ENCODE measurements at places on chromosomes 5 and 9.

GRCh38 chr5:65191554-65192135 lies 290.1 kb downstream of the ADAMTS6 start:
- H3K27ac ChIP-seq = no peak overlapping the region
- H3K4me1 ChIP-seq = no peaks in the 10 kb centered on the region
- DNase-seq = no peak

DNA sequence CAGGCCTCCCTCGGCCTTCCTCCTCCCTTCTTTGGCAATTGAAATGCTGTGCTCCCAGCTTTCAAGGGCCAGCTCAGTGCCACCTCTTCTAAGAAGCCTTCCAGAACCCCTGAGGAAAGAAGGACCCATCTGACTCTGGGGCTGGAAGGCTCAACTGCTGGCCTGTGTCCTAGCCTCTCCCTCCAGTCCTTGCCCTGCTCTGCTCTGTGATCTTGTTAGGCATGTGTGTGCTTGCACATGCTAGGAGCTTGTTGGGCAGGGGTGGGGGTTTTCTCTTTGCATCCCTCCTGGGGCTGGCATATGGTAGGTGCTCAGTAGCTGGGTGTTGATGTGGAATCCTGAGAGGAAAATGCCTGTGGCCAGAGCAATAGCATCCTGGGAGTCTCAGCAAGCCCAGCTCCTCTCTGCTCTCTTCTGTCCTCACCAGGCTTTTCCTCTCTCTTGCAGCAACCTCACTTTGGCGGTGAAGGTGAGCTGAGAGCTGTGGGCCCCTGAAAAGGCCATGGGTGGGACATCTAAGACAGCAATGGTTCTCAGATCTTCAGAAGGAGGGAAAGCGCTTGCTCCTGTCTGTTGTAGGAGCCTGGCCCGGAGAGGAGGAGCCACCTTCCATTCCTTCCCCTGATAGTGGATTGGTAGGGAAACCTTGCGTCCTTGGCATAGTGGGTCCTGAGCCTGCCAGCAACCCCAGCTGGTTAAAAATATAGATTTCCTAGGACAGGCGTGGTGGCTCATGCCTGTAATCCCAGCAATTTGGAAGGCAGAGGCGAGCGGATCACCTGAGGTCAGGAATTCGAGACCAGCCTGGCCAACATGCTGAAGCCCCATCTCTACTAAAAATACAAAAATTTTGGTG lies 9.9 kb downstream of the DOLK start:
- no peak overlapping the region for H3K4me3 ChIP-seq
- no peaks in the 10 kb centered on the region for H3K4me1 ChIP-seq
- no peak overlapping the region for H3K27ac ChIP-seq

DNA sequence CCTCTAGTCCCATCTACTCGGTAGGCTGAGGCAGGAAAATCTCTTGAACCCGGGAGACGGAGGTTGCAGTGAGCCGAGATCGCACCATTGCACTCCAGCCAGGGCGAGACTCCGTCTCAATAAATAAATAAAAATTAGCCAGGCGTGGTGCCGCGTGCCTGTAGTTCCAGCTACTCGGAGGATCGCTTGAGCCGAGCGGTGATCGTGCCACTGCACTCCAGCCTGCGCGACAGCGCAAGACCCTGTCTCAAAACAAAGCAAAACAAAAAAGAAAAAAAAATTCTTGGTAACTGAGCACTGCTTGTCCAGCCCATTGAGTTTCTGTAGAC lies 710 bp upstream of the WDR55 start:
- H3K4me3 ChIP-seq = peak overlapping the region; percentile 96
- peaks cover 25% of the 10 kb centered on the region for H3K4me1 ChIP-seq
- H3K27me3 ChIP-seq = no peaks in the 10 kb centered on the region
- no peak for DNase-seq
- peaks cover 53% of the 10 kb centered on the region for H3K36me3 ChIP-seq

DNA sequence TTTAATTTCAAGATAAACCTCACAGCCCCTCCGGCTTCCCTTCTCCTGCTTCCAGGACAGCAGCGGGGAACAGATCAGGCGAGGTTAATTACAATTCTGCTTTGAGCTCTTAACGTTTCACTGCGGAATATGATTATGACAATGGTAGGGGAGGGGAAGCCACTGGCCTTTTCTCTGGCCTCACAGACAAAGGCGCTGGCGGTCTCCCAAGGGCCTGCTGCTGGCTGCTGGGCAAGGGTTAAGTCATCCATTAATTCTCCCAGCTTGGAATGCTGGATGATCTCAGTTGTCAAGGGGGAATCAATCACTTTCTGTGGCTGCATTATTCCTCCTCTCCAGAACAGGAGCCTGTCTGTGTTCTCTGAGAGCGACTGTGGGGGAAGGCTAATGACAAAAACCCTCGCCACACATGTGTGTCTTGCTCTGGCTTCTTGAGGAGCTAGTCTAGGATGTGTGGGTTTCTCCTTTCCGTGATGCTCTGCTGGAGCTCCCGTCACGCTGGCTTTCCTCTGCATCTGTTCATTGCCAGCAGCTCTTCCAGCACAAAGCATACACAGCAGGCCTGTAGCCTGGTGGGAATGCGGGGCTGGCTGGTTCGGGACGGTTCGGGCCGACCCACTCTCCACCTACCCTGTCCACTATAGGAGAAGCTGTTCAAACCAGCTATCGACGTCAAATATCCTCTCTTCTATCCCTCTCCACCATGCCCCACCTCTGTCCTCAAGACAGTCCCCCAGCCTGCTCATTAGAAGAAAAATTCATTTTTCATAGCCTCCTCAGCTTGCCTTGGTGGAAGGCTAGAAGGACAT lies 82.8 kb downstream of the DCP2 start:
- no peak overlapping the region for H3K4me3 ChIP-seq
- no peaks in the 10 kb centered on the region for H3K36me3 ChIP-seq
- no peak overlapping the region for H3K27ac ChIP-seq
- no peak for DNase-seq
- peaks cover 16% of the 10 kb centered on the region for H3K4me1 ChIP-seq
- H3K27me3 ChIP-seq = no peaks in the 10 kb centered on the region

DNA sequence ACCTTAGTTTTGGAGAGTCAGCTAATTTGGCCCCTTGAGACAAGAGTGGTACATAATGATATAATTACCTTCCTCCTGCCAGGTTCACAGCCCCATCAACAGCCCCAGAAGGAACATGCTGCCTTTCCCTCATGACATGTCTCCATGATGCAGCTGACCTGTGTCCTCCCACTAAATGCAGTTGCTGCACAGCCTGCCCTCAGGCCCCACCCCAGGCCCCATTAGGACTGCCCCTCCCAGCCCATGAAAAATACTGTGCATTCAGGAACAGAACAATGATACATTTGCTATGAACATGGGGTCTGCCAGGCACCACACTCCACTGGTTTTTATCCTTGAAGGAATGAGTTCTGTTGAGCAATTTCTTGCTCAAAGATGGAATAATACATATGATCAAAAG lies 176.4 kb downstream of the C5orf15 start:
- H3K36me3 ChIP-seq = no peaks in the 10 kb centered on the region
- no peak for DNase-seq
- no peak overlapping the region for H3K4me3 ChIP-seq

GRCh38 chr5:59161221-59162105 lies 578.6 kb downstream of the RAB3C start:
- DNase-seq = no peak
- H3K27ac ChIP-seq = no peak overlapping the region
- H3K27me3 ChIP-seq = no peaks in the 10 kb centered on the region
- H3K4me1 ChIP-seq = no peaks in the 10 kb centered on the region

GRCh38 chr9:91243029-91243428 lies 118.7 kb downstream of the AUH start:
- H3K27me3 ChIP-seq = no peaks in the 10 kb centered on the region
- H3K4me3 ChIP-seq = no peak overlapping the region
- no peak for DNase-seq
- H3K4me1 ChIP-seq = peaks cover 62% of the 10 kb centered on the region
- H3K27ac ChIP-seq = peak overlapping the region; percentile 6

- DNase-seq = no peak
- H3K36me3 ChIP-seq = no peaks in the 10 kb centered on the region
- H3K4me1 ChIP-seq = peaks cover 10% of the 10 kb centered on the region
- no peak overlapping the region for H3K27ac ChIP-seq
These were observed 618.4 kb downstream of the PDE4D start for GRCh38 chr5:59275170-59275509.

- H3K27me3 ChIP-seq = no peaks in the 10 kb centered on the region
- H3K27ac ChIP-seq = no peak overlapping the region
- no peaks in the 10 kb centered on the region for H3K4me1 ChIP-seq
- H3K4me3 ChIP-seq = no peak overlapping the region
- H3K36me3 ChIP-seq = no peaks in the 10 kb centered on the region
These were observed 50.6 kb downstream of the MARCHF11 start for GRCh38 chr5:16128944-16129343.

DNA sequence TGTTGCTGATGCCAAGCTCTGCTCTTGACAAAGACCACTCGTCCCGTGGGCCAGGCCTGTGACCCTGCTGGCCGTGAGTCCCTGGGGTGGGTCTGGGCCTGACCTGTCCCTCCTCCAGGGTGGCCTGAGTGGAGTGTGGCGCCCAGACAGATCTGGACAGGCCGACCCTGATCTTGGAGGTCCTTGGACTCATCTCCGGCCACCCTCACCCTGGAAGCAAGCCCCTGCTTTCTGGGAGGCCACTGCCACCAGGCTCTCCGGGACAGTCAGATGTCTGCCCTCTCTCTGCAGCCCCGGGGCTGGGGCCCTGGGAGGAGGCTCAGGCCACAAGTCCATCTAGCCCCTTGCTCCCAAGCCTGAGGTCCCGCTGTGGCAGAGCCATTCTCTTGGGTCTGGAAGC lies 31.2 kb upstream of the TMEM250 start:
- H3K4me1 ChIP-seq = no peaks in the 10 kb centered on the region
- no peak overlapping the region for H3K4me3 ChIP-seq
- H3K36me3 ChIP-seq = no peaks in the 10 kb centered on the region
- DNase-seq = no peak
- peaks cover 38% of the 10 kb centered on the region for H3K27me3 ChIP-seq

Data from stimulated activated naive B cell treated with anti-CD40 and anti-IgM and Interleukin-4, amounts not matched to agents 10 μg/mL and 1 μg/mL and 100 μg/mL, for 72 hours (primary cell).